ENCODE measurements at places on chromosomes 4 and X.

DNA sequence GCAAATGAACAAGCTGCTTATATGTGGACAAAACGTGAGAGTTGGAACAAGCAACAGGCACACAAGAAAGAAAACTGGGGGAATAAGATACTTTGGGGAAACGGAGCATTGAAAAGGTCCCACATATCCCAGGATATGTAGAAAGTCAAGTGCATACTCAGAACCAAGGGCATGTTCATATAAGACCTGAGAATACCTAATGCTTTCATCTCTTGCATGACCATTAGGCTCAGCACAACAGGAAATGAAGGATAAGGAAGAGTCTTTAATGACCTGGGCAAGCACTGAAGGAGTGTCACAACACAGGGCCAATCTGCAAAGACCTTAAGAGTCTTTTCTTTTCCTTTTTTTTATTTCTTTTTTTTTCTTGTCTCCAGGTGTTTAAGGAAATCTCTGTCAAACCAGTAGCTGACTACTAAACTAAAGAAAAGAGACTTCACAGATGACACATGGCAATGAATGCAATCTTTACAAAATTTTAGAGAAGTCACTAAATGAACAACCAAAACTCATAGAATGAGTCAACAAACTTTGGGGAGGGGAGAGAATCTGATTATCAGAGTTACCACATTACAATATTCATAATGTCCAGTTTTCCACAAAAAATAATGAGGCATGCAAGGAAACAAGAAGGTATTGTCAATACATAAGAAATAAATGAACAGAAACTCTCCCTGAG lies 67.9 kb upstream of the STK26 start:
- DNase-seq = no peak

DNA sequence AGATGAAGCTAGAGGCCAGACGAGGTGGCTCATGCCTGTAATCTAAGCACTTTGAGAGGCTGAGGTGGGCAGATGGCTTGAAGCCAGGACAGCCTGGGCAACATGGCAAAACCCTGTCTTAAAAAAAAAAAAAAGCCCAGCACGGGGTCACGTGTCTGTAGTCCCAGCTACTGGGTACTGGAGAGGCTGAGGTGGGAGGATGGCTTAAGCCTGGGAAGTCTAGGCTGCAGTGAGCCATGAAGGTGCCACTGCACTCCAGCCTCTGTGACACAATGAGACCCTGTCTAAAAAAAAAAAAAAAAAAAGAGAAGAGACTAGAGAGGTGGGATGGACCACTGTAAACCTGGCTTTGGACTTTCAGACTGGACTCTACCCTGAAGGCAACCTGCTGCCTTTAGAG lies 10.7 kb upstream of the LRBA start:
- no peak for DNase-seq

DNA sequence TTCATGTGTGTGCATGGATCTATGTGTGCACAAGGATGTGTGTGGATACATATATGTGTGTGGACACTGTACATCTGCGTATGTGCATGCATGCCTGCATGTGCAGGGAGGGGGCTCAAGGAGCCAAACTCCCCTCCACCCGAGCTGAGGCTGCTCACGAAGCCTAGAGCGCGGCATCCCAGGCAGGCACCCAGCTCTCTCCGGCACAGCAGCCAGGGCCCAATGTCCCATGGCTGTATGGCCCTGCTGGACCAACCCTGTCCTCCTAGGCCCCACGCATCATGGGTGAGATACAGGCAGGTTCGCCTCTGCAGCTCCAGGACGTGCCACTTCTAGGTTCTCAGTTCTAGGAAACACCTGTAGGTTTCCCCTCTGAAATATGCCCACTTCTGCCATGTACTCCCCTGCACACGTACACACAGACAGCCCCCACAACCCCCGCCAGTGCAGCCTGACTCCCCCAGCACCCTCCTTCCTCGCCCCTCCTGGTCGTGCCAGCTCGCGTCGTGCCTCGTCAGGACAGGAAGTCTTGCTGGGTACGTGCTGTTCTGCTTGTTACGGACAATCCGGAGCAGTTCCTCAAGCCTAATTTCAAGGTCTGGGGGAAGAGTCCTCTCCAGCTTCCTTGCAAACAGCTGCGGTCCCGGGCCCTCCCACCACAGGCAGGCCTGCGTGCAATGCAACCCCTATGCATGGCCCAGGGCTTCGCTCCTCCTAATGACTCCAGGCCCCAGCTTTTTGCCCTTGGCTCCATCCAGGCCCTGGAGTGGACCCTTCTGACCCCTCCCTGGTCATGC lies 3.2 kb upstream of the ADRA2C start:
- DNase-seq = no peak

- DNase-seq = no peak
These were observed 227.3 kb downstream of the KDR start for GRCh38 chr4:54898056-54898562.

DNA sequence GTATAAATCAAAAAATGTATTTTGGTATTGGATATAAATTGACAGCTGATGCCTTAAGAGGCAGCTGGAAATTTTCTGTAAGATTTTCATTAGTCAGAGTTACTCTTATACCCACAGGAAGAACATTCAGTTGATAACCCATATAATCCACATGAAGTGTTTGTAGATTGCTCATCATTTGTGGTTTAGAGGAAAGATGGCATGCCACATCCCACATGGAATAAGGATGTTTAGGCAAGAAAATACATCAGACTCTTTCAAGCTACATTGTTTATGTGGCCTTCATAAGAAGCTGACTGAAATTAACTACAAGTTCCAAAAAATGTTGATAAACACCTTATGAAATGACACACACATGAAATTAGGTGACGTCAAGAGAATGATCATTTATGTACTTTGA lies 56.6 kb downstream of the AREG start:
- peak; percentile 64 for DNase-seq
